ENCODE measurements at places on chromosomes 6 and 20.

DNA sequence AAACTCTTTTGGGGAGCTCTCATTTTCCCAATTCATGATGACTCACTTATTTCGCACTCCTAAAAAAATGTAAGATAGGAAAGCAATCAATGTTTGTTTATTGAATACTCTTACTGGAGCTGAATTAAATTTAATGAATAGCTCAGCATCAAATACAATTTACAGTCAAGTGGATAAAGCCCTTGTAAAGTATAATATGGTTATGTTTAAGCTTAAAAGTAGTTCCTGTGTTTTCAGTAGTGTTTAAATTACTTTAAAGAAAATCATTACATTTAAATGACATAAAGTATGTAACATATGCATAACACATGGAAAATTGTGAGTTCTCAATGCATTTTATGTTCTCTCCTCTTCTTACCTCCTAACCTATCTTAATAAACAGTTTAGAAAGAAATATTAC is at the start of gene OR2B3:
Gene OR2B3, minus strand, starts transcription at position 101 of the 400 bp plus-strand sequence. Its CDS starts 65 bp downstream, at position 36.
- DNase-seq: no peak

DNA sequence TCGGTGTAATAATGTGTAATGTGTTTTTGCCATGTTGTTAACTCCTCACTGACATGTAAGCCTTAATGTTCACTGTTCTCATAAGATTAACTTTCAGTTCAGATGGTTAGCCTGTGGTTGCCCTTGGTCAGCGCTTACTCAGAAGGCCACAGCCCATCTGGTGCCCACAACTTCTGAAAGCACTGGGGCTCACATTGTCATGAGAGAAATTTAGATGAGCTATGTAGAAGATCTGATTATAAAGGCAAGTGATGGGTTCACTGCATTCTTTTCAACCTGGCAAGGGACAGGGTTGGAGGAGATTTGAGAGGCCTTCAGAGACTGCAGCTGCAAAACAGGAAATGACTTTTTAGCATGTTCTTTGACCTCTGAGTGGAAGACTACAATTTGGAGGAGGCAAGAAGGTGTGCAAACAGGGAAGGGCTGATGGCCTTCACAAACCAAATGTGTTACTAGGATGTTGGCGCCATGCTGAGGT is 242.3 kb upstream of the SUPT3H start:
- peak; percentile 52 for DNase-seq

DNA sequence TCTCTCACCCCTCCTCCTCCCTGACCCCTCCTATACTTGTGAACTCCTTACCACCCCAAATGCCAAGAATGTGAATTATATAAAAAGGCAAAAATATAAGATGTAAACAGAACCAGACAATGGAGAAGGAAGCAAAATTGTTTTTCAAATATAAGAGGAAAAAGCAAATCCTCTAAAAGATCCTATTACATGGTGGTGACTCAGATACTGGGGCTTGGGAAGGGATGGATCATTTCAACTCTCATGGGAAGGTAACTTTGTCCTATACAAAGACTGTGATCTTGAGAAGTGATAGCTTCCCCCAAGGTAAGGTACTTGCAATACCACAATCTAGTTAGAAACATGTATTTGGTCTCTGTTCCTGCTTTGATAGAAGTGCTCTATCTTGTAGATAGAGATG is 24.6 kb upstream of the TNFRSF21 start:
- DNase-seq: no peak

GRCh38 chr6:121896771-121897170 is 461.3 kb downstream of the GJA1 start:
- no peak for DNase-seq

GRCh38 chr6:13407368-13407708 is 79.0 kb upstream of the TBC1D7 start:
- DNase-seq: no peak

GRCh38 chr6:43954311-43955131 is 172.7 kb downstream of the MRPL14 start:
- DNase-seq: peak; percentile 11

GRCh38 chr6:33075208-33075567 is 602 bp upstream of the HLA-DPB1 start:
- no peak for DNase-seq

DNA sequence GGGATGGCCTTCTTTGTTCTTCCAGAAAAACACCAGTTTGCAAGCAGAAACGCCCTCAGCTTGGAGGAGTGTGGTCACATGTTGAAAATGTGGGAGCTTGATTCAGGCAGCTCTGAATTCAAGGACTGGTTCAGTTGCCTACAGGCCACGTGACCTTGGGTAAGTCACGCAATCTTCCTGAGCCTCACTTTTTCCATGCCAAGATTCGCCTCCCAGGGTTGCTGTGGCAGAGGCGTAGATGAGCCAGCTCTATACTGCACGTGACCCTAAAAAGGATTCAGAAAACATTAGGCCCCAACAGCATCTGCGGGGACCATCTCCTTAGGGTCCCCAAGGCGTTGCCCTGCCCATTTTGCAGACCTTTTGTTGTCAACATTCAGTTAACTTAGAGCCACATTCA is 112.0 kb upstream of the SNX9 start:
- no peak for DNase-seq

DNA sequence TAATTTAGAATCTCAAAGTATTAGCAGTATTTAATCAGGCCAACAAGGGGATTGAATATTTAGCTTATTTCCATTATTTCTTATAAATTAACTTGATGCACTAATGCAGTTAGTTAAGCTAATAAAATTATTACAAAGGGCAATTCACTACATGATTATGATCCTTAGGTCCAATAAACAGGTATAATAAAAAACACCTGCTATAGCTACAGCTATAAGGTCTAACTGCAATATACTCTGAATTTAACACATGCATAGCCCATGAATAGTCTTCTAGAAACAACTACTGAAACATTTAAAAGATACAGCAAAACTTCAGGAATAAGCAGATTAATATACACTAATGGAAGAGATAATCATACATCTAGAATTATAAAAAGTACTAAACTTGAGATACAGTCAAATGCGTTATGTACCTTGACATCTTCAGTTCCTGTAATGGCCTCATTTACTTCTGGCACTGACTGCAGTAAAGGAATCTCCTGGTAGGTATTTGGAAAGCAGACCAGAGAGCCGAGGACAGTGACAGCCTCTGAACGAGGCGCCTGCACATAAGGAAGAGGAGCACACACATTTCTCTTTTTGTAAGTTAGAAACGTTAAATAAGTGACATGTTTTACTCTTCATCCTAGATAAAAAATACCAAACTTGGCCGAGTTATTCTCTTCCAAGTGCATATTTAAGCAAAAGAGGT is 168.5 kb downstream of the INSM1 start:
- no peak for DNase-seq

DNA sequence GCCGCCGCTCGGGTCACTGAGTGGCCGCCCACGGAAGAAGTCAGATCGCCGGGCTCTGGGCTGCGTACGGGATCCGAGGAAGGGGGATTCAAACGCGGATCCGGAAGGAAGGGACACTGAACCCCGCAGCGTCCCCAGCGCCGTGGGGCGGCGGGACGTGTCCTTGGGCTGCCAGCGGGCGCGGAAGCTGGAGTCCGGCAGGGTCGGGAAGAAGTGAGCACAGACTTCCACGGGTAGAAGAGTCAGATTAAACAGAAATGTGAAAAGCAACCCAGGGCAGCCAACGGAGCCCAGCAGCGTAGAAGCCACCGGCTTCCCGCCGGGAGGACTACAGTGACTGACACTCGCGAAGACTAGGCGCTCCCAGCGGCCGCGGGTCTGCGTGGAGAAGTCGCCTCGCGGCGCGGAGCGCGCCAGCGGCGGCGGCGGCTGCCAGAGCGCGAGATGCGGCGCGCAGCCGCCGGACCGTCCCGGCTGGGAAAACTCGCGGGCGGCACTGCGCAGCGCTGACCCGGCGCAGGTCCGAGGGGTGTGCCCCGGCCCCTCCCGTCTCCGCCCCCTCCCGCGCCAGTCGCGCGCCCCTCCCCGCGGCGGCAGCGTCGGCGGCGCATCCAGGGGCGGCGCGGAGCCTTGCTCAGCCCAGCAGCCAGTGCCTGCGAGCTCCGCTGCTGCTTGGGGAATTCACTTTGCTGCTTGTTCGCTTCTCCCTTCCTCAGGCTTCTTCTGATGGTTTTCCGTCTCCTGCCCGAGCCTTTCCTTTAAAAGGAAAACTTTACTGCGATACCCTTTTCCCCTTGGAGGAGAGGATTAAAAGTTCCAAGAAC is at the start of gene SAMD5:
Gene SAMD5, plus strand, starts transcription at position 649 of the 824 bp plus-strand sequence. CDS start 239 bp downstream, outside the sequence.
- no peak for DNase-seq

DNA sequence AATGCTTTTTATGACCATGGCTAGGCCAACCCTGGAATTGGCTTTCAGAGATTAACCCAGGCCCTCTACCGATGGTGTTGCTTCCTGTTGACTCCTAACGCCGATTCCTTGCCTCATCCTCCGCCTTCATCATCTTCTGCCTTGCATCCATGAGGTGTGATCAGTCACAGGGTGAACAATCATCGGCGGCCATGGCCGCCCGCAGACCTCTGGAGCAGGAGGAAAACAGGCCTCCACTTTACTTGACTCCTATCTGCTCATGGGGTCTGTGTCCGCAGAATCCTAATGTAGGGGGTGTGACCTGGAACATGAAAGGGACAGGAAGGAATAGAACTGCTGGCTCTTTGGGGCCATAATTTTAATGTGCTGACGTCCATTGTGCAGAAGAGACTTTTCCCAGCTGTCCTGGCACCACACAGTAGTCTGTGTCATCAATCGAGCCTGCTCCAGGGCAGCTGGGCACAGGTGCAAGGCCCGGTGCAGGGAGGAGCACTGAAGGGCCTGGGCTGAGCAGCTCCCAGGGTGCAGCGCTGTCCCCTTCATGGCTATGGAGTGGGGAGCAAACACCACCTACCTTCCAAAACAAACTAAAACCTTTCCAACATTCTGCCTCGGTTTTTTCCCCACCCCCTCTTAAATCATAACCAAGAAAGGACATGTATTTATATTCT is 8.0 kb downstream of the SLC22A3 start:
- DNase-seq: no peak

DNA sequence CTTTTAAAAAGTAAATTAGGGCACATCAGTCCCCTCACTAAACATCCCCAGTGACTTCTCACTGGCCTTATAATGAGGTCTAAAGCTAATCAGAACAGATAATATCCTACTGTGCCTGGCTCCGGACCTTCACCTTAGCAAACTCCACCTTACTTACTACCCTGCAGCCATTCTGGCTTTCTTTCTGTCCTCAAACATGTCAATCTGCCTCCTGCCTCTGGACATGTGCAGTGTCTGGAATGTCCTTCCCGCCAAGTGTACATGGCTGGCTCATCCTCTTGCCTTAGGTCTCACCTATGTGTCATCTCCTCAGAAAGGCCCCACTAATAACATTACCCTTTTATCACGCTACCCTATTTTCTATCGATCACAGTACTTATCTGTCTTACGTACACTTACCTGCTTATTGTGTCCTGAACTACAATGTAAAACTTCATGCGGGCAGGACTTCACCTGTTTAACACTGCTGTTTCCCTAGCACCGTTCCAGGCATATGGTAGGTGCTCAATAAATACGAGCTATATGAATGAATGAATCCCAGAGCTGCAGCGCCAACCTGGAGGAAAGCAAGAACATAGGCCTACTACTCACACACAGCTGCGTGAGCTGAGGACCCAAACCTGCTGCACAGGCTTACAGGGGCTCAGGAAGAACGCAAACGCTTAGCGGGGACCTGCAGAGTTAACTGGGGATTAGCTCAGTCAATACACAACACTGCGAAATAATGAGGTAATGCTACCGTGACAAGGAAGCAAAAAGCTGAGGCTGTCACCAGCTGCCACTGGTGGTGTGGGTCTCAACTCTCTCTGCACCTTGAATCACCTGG is 991 bp downstream of the UQCC2 start:
- DNase-seq: no peak

- no peak for DNase-seq
Observed at GRCh38 chr20:56454754-56455153, 13.7 kb upstream of the RTF2 start.

GRCh38 chr6:64861039-64861651 is 845.9 kb downstream of the EYS start:
- DNase-seq: no peak

GRCh38 chr6:108594640-108595039 is 33.9 kb downstream of the FOXO3 start:
- DNase-seq: no peak

- no peak for DNase-seq
Observed at GRCh38 chr6:1295420-1295819, 16.5 kb upstream of the FOXQ1 start.

DNA sequence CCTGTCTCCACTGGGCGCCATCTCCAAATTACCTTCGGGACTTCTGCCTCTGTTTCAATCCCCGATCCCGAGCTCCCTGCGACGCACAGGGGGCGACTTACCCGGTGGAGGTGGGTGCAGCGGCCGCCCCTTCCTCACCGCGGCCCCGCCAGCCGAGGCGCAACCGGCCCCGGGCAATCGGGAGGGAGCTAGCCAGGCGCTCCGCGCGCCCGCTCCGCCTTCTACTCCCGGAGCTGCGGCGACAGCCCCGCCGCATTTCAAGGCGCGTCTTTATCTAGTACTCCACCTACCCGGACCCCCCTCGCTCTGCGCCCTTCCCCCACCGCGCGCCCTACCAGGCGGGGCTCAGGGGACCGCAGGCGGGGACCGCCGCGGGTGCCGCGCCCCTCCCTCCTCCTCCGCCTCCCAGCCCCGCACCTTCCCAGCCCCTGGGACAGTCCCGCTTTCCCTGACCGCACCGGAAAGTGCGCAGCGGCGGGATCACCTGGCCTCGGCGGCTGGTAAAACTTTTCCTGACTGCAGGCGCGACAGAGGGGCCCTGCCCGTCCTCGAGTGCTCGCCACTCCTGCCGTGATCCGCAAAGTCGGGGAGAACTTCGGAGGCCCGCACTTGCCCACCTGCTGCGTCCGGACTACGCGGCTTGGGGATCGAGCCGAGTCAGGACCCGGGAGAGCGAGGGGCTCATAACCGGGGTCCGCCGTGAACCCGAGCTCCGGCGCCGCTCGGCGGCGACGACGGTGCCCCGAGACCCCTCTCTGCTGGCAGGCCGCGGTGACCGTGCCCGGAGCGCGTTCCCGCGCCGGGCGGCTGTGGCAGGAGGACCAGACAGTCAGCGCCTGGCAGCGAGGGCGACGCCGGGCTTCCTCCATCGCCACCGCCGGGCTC is 8.0 kb upstream of the NKX2-2 start:
- DNase-seq: no peak

DNA sequence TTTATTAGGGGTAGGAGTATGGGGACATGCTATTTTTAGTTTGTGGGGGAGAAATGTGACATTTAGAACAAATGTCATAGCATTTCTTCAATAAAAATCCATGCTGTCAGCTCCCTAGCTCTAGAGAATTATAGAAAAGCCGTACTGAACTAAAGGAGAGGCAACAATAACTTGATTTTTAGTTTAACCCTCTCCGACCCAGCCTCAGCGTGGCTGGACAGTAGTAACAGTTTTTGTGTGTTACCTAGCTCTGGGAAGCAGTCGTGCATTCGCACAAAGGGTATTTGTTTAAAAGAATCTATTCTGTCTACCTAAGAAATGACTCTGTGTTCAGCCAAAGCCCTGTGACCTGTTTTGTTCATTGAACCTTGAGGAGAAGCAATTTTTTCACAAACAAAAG is 442.4 kb upstream of the SOX4 start:
- DNase-seq: no peak

GRCh38 chr6:136471372-136471771 is 78.8 kb downstream of the MAP7 start:
- no peak for DNase-seq

- DNase-seq: no peak
Observed at GRCh38 chr20:49230561-49231133, 11.4 kb downstream of the DDX27 start.
